Stimulated activated CD4-positive, alpha-beta T cell treated with anti-CD3 and anti-CD28 coated beads, Interleukin-4, amount 100 ng/mL, for 4 hours (primary cell): ENCODE measurements at places on chromosomes 5 and 9.

DNA sequence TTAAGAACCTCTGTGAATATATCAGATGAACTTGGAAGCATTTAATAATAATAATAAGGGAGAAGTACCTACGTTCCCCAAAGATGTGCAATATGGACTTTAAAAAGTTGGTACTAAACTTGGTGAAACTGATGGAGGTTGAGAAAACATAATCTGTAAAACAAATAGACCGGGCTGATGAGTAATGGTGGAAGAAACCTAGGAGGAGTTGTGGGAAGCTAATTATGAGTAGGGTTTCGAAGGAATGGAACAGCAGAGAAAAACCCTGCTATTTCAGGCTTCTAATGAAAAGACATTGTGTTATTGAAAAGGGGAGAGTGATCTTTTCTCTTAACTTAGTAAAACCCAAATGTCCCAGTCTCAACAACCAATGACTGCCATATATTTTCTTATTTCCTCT is 229.3 kb downstream of the PCSK1 start:
- no peak for DNase-seq

GRCh38 chr5:119785057-119785456 is 155.7 kb downstream of the FAM170A start:
- no peak for DNase-seq

GRCh38 chr5:146560205-146560812 is 44.3 kb upstream of the GPR151 start:
- DNase-seq: no peak

DNA sequence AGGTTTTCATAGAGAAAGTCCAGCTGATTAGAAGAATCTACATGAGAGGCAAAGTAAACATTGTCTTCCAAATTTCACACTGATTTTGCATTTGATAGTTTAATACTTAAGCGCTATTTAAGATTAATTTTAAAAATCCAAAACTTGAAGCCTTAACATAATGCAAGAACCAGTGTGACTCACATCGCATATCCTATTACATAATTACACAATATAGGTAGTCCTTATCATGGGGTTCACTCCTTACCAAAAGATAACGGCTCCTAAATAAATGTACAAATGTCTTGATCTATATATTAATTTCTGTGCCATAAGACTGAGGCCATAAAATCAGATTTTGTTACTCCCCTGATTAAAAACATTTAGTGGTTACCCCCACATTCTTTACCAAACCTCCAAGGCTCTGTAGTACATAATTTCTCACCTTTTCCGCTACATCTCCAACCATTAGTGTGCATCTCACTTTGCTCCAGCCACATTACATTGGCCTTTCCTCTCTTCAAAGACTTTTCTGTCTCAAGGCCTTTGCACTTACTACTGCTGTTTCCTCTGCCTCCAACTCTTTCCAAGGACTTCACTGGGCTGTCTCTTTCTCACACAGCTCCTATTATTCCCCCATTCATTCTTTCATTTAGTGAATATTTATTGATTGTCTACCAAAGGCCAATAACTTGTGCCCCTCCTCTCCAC is 1.0 kb downstream of the RIOK2 start:
- DNase-seq: no peak

DNA sequence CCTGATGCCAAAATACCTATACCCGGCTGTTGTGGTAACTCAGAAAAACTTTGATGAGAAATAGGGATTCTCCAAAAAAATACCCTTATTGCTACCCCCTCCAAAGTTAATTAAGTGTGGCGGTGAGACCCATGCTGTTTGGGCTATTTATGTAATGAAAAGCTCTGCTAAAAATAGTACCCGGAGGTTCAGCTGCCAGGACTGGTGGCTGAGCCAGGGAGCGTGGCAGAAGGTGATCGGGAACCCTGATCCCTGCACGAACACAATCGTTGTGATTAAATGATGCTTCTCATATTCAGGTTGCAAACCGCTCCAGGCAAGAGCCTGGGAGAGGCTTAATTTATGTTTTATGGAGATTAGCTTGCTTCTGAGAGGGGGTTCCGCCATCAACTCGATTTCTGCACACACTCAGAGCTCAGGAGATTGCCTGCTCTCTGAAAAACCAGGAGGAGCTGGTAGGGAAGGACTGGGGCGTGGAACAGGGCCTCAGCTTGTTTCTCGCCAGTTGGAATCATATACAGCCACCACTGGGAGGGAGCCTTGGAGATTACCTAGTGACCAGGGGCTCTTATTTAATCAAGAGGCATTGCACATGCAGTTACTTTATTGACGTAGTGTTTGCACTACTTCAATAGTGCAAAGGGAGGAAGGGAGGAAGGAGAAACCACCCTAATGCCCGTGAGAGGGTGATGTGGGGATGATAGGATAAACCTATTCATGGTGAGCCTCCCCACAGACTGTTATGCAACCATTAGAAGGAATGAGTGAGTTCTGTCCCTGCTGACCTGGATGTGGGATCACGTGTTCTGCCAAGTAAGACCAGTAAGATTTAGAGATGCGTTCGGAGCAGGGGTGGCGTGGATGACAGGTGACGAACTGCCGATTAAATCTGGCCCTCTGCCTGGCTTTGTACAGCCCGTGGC is 23.4 kb downstream of the HRH2 start:
- DNase-seq: no peak
